ENCODE measurements at places on chromosomes 4 and X. TPM values are rescaled to one million over a fixed set of nuclear protein-coding genes. Genes with fewer than 3 reads are reported as not detected.

CDS1 gene
- total RNA-seq, result 0.19 TPM

CCDC160 gene
- not detected for total RNA-seq

SMAD1 gene
- total RNA-seq, result 8.9 TPM

BBS12 gene
- 4.9 TPM for total RNA-seq

CACNA1F gene
- 0.11 TPM for total RNA-seq

F9 gene
- not detected for total RNA-seq

PDGFRA gene
- 29.8 TPM for total RNA-seq

MFAP3L gene
- total RNA-seq, result 3.6 TPM

FGG gene
- total RNA-seq, result not detected

- DNase-seq, result no peak
Observed at GRCh38 chrX:10106806-10107205, 50.0 kb upstream of the CLCN4 start.

DNA sequence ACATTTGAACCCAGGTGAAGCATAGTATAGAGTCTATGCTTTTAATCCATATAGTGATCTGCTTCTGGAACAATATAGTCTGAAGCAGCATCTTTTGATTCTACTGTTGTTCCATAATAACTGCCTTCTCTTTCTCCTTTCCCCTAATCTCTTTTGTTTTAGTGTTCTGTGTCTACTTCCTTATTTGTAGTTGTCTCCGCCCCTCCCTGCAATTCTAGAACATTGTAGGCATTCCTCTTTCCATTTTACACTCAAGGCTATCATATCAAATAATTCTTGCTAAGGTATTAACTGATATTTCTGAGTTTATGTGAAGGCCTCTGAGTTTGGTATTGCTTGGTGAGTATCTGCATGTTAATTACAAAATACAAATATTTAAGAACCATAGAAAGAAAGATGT lies 11.6 kb downstream of the BLTP1 start:
- no peak for DNase-seq

- DNase-seq, result peak; percentile 68
Observed at GRCh38 chr4:145935253-145936141, 3.1 kb downstream of the ZNF827 start.

DNA sequence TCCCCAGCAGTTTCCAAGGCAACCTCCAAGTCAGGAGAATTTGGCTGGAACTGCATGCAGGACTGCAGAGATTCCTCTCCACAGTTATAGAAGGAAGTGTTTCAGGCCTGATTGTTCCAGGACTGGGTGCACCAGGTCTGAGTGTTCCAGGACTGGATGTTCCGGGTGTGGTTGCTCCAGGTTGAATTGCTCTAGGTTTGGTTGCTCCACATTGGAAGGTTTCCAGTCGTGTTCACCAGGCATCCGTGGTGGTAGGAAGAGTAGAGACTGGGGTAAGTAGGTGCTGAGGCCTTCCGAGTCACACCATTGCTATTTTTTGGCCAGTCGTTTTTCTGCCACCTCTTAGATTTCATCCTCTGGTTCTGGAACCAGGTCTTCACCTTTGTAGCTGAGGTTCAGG lies 105.4 kb downstream of the MSN start:
- DNase-seq, result no peak

GRCh38 chr4:108008721-108009120 lies 19.0 kb downstream of the HADH start:
- DNase-seq, result no peak

DNA sequence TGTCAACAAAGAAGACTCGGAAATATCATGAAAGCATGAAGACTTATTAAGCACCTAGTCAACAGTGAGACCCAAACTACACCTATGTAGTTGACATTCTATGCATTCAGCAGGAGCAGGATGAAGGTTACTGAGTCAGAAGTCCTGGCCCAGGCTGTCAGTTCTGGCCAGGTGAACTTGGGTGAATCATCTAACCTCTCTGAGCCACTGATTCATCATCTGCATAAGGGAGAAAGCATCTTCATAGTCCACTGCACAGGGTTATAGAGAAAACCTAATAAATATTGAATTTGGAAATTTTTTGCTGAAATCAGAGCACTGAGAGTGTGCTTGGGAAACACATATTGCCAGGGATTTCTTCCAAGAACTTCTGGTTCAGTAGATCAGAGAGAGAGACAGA lies 296.0 kb upstream of the SFRP2 start:
- no peak for DNase-seq

- no peak for DNase-seq
Observed at GRCh38 chr4:112765317-112765974, 128.5 kb downstream of the LARP7 start.

DNA sequence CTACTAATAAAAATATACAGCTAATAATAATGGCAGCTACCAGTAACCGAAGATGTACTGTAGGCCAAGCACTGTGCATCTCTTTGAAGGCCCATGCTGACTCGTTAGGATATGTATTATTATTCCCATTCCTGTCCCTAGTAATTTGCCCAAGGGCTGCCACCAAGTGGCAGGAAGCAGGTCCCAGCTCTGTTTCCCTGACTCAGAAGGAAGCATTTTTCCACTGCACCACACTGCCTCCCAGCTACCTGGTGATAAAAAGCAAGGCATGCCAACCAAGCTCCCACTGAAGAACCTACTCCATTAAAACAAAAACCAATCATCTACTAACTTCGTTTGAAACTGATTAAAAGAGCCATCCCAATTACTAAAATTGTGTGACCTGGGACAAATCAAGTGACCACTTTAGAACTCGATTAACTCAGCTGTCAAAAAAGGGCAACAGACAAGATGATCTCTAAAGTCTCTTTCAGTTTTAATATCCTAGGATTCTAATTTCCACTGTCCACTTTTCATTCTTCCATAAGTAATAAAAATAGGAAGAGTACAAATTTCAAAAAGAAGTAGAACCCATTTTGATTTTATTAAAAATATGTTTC lies 24.3 kb upstream of the PGM2 start:
- no peak for DNase-seq

Measured in Right ventricle myocardium superior (tissue), 1 donor.